ENCODE measurements at places on chromosomes 16 and 17.

GRCh38 chr16:85253084-85253941 is 141.0 kb upstream of the CIBAR2 start:
- peak; percentile 7 for DNase-seq

DNA sequence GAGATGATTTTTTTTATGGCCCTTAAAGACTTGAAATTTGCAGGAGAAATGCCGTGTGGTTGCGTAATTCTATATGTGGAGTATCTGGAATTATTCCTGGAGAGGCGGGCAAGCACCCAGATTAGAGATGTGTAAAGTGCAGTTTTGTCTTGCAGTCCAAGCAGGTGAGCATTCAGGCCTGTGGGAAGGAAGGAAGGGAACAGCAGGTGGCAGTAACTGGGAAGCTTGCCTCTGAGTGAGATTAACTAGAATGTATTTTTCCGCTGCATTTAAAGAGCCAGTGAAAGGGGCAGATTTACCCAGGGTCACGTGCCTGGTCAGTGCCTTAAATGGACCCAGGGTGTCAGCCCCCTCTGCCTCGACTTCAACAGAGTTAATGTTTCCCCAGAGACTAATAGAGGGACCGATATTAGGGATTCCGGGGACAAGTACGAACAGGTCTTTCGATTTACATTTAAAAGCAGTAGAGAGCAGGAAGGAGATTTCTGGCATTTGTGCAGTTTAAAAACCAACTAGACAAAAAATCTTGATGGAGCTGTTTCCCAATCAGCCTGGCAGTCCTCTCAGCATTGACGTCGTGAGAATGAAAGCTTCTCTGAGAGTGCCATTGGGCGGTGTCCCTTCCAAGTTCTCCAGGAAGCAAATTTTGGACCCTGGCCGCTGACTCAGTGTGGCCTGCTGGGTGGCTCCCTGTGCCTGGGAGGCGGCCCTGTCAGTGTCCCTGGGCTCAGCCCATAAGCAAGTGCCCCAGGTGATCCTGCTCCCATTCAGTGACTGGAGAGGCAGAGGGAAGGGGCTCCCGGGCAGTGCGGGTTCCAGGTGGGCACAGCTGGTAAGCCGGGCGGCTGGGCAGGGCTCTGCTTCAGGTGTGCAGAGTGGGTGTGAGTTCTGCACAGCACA is 38.2 kb downstream of the KSR1 start:
- no peak for DNase-seq

DNA sequence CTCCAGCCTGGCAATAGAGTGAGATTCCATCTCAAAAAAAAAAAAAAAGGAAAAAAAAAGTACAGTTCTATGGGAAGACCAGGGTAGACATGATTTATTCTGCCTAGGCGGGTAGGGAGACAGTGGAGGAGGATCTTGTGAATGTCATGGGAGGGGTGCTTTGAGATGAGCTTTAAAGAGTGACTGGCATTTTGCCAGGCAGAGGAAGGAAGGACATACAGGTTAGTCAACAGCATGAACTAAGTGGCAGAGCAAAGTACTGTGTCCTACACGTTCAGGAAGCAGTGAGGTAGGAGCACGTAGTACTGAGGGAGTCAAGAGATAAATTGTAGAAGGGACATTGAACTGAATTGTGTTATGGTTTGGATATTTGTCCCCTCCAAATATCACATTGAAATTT is 451.5 kb downstream of the TOX3 start:
- DNase-seq, result no peak

- no peak for DNase-seq
These were observed 589.7 kb downstream of the CDH11 start for GRCh38 chr16:64532117-64532516.

DNA sequence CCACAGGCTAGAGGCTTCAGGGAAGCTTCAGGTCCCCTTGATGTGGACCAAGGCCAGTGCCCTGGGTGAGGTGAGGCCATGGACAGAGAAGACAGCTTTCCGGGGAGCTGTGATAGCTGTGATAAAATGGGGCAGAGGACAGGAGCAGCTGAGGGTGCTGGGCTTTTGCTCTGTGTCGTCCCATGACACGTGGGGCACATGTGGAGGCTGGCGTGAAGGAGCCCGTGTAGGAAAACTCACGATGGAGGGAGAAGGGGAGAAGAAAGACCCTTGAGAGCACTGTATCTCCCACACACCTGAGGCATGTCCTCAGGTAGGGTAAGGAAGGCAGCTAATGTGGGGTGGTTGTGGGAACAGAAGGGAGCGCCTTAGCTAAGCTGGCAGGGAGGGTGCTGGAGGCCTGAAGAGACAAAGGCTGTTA is 21.3 kb downstream of the B9D1 start:
- DNase-seq, result no peak
